ENCODE measurements at places on chromosomes 12 and 14.

GRCh38 chr14:70651522-70651921, 9.8 kb downstream of the TTC9 start:
- no peak for DNase-seq

- DNase-seq: no peak
Measured at GRCh38 chr14:91140672-91141071, 26.8 kb downstream of the DGLUCY start.

GRCh38 chr14:72454388-72455160, 439.3 kb downstream of the DPF3 start:
- no peak for DNase-seq

- no peak for DNase-seq
Measured at GRCh38 chr14:73170686-73171085, 34.4 kb downstream of the PSEN1 start.

All from GM04503 (cell line).